ENCODE measurements at places on chromosomes 3 and 15.

GRCh38 chr15:67062369-67062985, 2.9 kb upstream of the SMAD3 start:
- no peak for DNase-seq

- DNase-seq, result no peak
Observed at GRCh38 chr15:27271258-27271657, 300.3 kb downstream of the GABRG3 start.

DNA sequence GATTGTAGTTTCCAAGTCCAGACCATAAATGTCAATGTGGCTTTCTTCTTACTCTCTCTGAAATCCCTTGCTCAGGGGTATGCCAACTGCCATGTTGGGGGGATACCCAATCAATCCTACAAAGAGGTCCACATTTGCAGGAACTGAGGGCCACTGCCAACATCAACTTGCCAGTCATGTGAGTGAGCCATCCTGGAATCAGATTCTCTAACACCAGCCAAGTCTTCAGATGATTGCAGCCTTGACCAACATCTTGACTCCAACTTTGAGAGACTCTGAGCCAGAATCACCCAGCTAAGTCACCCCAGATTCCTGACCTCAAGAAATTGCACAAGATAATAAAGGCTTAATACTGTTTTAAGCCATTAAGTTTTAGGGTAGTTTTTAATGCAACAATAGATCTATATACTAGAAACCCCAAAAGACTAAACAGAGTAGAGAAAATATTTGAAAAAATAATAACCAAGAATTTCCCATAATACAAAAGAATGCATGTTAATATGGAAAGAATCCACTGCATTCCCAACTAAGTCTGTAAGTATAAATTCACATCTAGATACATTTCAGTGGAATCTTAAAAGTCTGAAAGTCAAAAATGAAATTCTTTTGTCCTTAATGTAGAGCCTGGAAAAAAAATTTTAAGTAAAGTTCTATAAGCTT, 22.4 kb downstream of the ISG20 start:
- DNase-seq, result no peak

DNA sequence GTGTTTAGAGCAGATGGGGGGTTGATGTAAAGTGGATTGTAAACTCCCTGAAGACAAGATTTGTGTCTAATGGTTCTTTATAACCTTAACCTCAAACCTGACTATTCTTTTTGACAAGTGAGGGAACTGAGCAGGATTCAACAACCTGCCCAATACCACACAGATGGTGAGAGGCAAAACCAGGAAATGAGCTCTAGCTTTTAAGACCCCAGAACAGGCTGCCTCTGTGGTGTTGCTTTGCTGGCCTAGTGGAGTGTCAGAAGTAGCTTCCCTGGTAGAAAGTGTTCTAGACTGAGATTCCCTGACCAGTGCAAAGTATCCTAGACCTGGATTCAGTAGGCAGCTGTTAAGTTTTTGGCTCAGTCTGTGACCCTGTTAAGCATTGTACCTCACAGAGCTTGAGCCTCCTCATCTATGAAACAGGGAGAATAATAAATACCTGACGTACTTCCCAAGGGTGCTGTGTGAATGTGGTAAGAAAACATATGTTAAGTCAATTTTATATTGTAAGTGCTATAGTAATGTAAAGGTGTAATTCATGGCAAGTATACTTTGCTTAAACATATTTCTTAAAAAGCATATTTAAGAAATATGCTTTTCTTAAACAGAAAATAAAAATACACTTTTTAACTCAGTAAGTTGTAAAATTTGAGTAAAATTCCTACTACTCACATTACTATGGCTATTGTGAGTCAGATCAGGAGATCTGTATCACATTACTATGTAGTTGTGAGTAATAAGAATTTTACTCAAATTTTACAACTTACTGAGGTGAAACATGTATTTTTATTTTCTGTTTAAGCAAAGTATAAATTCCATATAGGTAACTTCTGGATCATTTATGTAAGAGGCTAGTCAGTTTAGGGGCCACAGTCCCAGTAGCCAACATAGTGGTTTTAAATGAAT, 8.8 kb downstream of the GPR87 start:
- no peak for DNase-seq

- no peak for DNase-seq
Observed at GRCh38 chr3:184142199-184142598, 7.0 kb downstream of the EIF2B5 start.
